ENCODE measurements at places on chromosomes 1 and 21.

- no peak for DNase-seq
Observed at GRCh38 chr1:40692429-40692895, 958 bp downstream of the NFYC start.

- DNase-seq: no peak
Observed at GRCh38 chr1:41509270-41509671, 24.8 kb upstream of the EDN2 start.

DNA sequence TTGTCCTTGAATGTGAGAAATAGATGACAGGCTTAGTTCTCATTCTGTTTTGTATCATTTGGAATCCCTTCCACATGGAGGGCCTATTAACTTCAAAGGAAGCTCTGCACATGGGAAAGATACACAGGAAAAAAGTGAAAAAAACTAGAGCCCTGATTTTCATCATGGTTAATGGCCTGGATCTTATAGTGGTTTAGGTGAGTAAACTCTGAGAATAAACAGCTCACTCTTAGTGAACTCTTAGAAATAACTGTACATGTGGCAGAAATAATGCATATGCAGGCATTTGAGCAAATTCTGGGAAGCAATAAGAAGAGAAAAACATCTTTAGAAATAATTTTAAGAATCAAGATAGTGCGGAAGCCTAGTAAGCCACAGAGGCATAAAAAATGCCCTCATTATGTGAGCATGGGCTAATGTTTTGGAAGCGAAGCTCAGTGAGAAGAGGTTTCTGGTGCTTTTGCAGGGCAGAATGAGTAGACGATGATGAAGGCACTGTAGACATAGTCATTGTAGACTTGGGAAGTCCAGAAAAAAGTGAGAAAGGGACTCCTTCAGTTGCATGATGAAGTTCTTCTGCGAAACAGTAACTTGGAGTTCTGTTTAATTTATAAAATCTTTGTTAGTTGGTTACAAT lies 279.9 kb downstream of the DNM3 start:
- no peak for DNase-seq

GRCh38 chr1:79859212-79859948 lies 852.9 kb upstream of the ADGRL4 start:
- DNase-seq: no peak

GRCh38 chr1:18970762-18971161 lies 14.3 kb upstream of the IFFO2 start:
- no peak for DNase-seq

DNA sequence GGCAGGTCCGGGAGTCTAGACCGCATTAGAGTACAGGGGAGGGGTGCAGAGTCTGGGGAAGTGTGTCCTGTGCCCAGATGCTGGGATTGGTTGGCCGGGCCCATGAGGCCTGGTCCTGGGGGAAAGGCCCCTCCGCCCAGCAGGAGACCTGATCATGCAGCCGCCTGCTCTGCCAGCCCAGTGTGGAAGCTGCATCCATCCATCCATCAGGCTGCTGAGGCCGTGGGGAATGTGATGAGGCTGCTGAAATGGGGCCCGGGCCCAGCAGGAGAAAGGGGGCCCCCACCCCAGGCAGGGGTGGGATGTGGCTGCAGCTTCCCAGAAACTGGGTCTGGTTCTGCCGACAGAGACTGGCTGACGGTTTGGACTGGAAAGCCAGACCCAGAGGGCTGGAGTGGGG lies 37.2 kb downstream of the EPHA2 start:
- no peak for DNase-seq

- peak; percentile 82 for DNase-seq
Observed at GRCh38 chr1:59696421-59697115, 118.2 kb upstream of the HOOK1 start.

DNA sequence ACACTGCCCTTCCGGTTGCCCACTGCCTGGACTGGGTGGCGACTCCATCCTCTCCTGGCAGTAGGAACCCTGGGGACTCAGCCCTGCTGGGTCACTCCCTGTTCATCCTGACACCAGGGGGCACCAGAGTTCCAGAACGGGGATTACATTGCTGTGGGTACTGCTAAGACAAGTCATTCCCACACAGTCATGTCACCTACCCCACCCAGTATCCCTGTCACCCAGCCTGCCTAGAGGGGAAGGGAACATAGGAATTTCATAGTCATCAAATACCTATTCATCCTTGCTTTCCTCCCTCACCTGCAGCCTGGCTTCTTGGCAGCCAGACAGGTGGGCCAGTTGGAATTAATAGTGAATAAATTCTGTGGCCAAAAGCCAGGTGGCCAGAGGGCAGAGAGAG lies 9.8 kb upstream of the SFN start:
- DNase-seq: peak; percentile 71

Measured in CD14-positive monocyte (primary cell).